Activated CD4-positive, alpha-beta T cell treated with anti-CD3 and anti-CD28 coated beads for 36 hours (primary cell): ENCODE measurements at places on chromosomes 7 and 10. TPM values are rescaled to one million over a fixed set of nuclear protein-coding genes. Genes with fewer than 3 reads are reported as not detected.

DNA sequence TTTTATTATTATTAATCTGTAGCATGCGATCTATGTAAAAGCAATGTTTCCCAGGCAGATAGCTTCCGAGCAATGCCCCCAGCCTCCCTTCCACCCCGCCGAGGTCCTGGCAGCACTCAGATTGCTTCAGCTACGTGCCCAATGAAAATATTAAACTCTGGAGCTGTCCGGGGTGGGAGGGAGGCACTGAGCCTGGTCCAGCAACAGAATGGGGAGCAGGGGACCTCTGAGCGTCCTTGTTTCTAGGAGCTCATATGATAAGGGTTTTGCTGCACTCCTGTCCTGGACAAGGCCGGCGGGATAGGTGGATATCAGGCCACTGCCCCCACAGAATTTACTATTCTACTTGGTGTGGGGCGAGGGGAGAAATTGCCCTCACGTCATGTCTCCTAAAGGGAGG lies 44.5 kb upstream of the CDK1 start:
- H3K4me3 ChIP-seq = peak overlapping the region; percentile 42
- DNase-seq = no peak

DNA sequence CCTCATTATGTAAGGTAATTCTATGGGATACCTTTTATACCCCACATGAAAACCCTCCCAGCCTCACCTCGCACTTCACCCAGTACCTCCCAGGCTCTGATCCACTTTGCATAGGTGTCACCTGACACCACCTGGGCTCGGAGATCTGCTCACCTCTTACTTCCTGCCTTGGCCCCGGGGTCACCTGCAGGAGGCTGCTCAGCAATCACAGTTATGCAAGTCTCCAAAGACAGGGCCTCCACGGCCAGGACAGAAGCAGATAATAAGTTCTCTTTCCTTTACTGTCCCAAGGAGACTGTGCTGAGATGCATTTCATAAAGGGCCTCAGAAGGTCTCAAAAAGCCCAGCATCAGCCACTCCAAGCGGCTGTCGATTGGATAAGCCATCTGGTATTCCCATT lies 112.4 kb upstream of the PPP2R2D start:
- H3K27ac ChIP-seq = no peak overlapping the region
- peaks cover 9% of the 10 kb centered on the region for H3K27me3 ChIP-seq
- H3K36me3 ChIP-seq = no peaks in the 10 kb centered on the region
- DNase-seq = no peak
- H3K4me3 ChIP-seq = no peak overlapping the region
- no peaks in the 10 kb centered on the region for H3K4me1 ChIP-seq

GRCh38 chr10:56091872-56092271 lies 269.2 kb downstream of the ZWINT start:
- no peak for DNase-seq
- no peak overlapping the region for H3K27ac ChIP-seq

GRCh38 chr7:147415991-147416390 lies 1174.6 kb upstream of the C7orf33 start:
- no peak for DNase-seq
- no peak overlapping the region for H3K27ac ChIP-seq
- H3K27me3 ChIP-seq = no peaks in the 10 kb centered on the region
- no peaks in the 10 kb centered on the region for H3K4me1 ChIP-seq

GRCh38 chr10:86210416-86210815 lies 156.2 kb downstream of the GRID1 start:
- H3K4me3 ChIP-seq = no peak overlapping the region
- no peaks in the 10 kb centered on the region for H3K4me1 ChIP-seq
- no peak overlapping the region for H3K27ac ChIP-seq
- H3K36me3 ChIP-seq = no peaks in the 10 kb centered on the region

The CALY gene
- not detected for total RNA-seq

- no peaks in the 10 kb centered on the region for H3K4me1 ChIP-seq
- no peak for DNase-seq
- no peak overlapping the region for H3K27ac ChIP-seq
- H3K27me3 ChIP-seq = no peaks in the 10 kb centered on the region
- H3K36me3 ChIP-seq = no peaks in the 10 kb centered on the region
- H3K4me3 ChIP-seq = no peak overlapping the region
Measured at GRCh38 chr10:118300320-118300719, 41.8 kb downstream of the FAM204A start.

DNA sequence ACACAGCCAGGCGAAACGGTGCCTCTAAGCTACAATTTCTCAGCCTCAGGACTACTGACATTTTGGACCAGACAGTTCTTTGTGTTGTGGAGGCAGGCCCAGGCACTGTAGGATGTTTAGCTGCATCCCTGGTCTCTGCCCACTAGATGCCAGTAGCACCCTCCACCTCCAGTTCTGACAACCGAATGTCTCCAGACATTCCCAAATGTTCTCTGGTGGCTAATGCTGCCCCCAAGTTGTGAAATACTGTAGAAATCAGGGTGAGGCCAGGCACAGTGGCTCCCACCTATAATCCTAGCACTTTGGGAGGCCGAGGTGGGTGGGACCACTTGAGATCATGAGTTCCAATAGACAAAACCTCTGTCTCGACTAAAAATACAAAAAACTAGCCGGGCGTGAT lies 18.2 kb downstream of the HNRNPF start:
- H3K4me1 ChIP-seq = peaks cover 81% of the 10 kb centered on the region
- H3K27ac ChIP-seq = peak overlapping the region; percentile 72
- H3K4me3 ChIP-seq = no peak overlapping the region
- peak; percentile 33 for DNase-seq
- H3K27me3 ChIP-seq = no peaks in the 10 kb centered on the region

DNA sequence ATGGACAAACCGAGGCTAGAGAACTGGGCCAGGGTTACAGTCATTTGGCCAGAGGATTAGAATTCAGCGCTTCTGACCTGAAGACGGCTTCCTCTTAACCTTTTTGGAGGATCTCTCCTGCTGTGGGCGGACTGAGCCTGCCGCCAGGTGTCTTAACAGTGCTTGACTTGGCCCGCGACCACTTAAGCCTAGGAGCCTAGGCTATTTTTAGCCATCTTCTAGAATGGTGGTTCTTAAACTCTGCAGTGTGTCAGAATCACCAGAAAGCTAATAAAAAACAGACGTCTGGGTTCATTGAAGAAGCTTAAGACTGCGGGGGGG lies 722 bp downstream of the MDH2 start:
- H3K4me3 ChIP-seq = peak overlapping the region; percentile 92
- H3K36me3 ChIP-seq = peaks cover 46% of the 10 kb centered on the region
- H3K27me3 ChIP-seq = no peaks in the 10 kb centered on the region
- peak; percentile 52 for DNase-seq

DNA sequence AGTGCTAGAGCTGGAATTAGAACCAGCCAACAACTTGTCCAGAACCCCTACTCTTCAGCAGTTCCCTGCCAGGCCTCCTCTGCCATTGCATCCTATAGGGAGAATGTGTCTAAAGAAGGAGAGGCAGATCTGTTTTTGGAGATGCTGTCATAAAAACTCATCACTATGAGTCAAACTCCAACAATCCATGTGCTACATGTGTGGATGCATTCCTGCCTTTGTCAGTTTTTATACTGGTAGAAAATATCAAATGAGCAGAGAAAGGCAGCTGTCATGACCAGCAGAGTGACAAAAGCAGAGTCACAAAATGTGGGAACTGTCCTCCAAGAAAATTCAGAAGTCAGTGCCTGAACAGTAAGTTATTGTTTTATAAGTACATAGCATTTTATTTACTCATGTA lies 93.0 kb downstream of the ABLIM1 start:
- H3K36me3 ChIP-seq = no peaks in the 10 kb centered on the region
- no peak overlapping the region for H3K4me3 ChIP-seq
- no peak overlapping the region for H3K27ac ChIP-seq
- H3K4me1 ChIP-seq = no peaks in the 10 kb centered on the region
- no peak for DNase-seq
- no peaks in the 10 kb centered on the region for H3K27me3 ChIP-seq

GRCh38 chr7:29538389-29538788 lies 25.2 kb upstream of the PRR15 start:
- H3K4me1 ChIP-seq = no peaks in the 10 kb centered on the region
- no peaks in the 10 kb centered on the region for H3K36me3 ChIP-seq
- H3K27ac ChIP-seq = no peak overlapping the region
- H3K4me3 ChIP-seq = no peak overlapping the region

GRCh38 chr7:134480730-134481129 lies 21.8 kb upstream of the AKR1B1 start:
- DNase-seq = no peak
- peaks cover 9% of the 10 kb centered on the region for H3K27me3 ChIP-seq
- no peaks in the 10 kb centered on the region for H3K36me3 ChIP-seq
- no peak overlapping the region for H3K27ac ChIP-seq
- H3K4me1 ChIP-seq = no peaks in the 10 kb centered on the region
- no peak overlapping the region for H3K4me3 ChIP-seq

GRCh38 chr10:132484922-132485321 lies 52.7 kb upstream of the INPP5A start:
- no peaks in the 10 kb centered on the region for H3K36me3 ChIP-seq
- no peak for DNase-seq
- H3K27me3 ChIP-seq = peaks cover under 1% of the 10 kb centered on the region
- no peaks in the 10 kb centered on the region for H3K4me1 ChIP-seq

- DNase-seq = no peak
- H3K27ac ChIP-seq = no peak overlapping the region
- H3K27me3 ChIP-seq = no peaks in the 10 kb centered on the region
- no peak overlapping the region for H3K4me3 ChIP-seq
Measured at GRCh38 chr10:48464121-48464870, 140.6 kb downstream of the ARHGAP22 start.

The OIT3 gene
- not detected for total RNA-seq

The CCDC126 gene
- total RNA-seq = 4.6 TPM

The PIK3CG gene
- 9.9 TPM for total RNA-seq

DNA sequence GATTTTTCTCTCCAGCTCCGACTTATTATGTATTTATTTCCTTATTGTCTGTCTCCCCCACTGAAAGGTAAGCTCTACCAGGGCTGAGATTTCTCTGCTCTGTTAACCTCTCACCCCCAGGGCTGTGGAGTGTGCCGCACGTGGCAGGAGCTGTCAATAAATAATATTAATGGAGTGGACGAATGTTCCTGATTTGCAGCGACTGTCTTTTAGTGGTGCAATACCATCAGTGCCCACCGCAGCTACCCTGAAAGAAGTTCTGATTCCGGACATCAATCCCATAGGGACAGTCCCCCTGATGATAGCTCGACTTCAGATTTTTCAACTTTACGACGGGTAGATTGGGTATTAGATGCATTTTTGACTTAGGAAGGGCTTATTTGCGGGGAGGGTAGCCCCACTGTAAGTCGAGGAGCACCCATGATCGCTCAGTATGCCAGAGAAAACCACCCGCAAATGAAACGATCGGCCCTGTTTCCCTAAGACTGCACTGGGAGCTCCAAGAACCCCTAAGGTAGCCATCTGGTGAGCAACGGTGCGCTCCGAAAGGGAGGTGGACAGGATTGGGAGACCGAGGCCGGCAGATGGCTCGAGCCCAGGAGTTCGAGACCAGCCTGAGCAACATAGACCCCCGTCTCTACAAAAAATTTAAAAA lies 986 bp upstream of the PPP2R2D start:
- peaks cover 46% of the 10 kb centered on the region for H3K4me1 ChIP-seq
- peak overlapping the region; percentile 93 for H3K4me3 ChIP-seq
- H3K27me3 ChIP-seq = peaks cover 7% of the 10 kb centered on the region
- H3K27ac ChIP-seq = peak overlapping the region; percentile 67
